ENCODE measurements at places on chromosomes 3 and 15.

DNA sequence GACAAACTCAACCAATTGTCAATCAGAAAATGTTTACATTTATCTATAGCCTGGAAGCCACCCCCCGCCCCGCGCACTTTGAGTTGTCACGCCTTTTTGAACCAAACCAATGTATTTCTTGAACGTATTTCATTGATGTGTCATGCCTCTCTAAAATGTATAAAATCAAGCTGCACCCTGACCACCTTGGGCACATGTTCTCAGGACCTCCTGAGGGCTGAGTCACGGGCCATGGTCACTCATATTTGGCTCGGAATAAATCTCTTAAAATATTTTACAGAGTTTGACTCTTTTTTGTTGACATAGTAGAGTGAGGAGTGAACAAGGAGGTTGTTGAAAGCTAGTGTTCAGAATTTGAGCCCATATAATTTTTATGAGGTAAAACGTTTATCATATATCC is 6.5 kb downstream of the MCTP2 start:
- no peak for DNase-seq

DNA sequence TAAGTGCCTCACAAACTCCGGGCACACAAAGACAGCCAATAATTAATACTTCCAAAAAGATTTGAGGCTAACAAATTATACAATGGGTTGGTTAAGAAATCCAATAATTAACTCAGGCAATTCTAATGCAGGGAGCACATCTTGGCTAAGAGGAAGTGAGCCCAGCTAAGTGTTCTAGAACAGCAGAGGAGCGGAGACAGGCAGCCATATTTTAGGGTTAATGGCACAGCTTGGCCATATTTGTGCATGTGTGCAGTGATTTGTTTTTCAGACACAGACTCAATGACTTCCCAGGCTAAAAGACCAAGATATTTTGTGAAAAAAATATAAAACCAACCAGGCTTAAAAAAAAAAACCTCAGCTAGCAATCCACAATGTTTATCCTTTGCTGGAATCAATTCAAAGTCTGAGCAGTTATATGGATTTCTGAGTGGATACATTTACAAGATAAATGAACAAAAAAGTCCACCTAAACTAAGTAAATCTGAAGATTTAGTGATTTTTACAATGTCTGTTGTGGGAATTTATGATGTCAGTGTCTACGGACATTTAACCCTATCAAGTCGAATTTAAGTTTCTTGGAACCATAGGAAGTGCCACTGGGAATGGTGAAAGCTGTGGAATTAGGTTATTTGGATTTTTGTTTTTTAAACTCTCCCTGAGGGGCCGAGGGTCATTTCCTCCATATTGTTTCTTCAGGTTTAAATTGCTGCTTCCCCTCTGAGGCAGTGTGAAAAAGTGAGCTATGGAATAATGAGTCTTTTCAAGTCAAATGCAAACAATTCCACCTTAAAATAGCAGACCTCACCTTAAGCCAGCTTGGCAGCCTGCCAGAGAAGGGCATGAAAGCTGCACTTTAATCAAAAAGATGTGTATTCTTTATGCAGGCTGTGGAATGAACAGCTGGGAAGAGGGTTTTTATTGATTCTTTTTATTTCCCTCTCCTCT is 413.7 kb upstream of the TBL1XR1 start:
- DNase-seq = no peak

GRCh38 chr3:85567071-85567676 is 608.4 kb downstream of the CADM2 start:
- no peak for DNase-seq

GRCh38 chr3:39981547-39982184 is 172.3 kb downstream of the MYRIP start:
- DNase-seq = no peak

DNA sequence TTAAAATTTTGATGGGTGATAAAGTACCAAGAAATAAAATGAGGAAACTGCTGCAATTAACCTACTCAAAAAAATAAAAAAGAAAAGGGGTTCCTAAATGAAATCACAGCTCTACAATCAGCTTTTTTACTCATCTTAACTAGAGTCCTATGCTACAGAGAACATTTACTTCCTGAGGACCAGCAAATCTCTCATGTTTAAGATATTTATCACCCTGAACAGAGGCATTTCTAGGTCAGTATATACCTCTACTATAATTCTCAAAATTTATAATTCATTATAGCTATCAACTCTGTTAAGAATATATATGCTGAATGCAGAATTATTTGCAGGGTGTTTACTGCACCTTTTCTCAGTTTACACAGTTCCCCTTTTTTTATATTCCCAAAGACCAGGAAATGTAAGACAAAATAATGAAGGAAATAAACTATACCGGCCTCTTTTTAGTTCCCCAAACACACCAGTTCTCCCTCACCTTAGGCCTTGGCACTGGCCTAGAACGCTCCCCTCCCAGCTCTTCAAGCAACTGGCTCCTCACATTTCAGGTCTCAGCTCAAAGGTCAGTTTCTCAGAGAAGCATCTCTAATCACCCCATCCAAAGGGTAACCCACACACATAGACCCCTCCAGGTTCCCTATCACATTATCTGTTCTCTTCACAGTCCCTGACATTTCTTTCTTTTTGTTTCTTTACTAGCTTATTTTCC is 71.1 kb downstream of the LRRFIP2 start:
- DNase-seq = no peak

- no peak for DNase-seq
Measured at GRCh38 chr15:98643115-98643514, 5.2 kb upstream of the IGF1R start.

DNA sequence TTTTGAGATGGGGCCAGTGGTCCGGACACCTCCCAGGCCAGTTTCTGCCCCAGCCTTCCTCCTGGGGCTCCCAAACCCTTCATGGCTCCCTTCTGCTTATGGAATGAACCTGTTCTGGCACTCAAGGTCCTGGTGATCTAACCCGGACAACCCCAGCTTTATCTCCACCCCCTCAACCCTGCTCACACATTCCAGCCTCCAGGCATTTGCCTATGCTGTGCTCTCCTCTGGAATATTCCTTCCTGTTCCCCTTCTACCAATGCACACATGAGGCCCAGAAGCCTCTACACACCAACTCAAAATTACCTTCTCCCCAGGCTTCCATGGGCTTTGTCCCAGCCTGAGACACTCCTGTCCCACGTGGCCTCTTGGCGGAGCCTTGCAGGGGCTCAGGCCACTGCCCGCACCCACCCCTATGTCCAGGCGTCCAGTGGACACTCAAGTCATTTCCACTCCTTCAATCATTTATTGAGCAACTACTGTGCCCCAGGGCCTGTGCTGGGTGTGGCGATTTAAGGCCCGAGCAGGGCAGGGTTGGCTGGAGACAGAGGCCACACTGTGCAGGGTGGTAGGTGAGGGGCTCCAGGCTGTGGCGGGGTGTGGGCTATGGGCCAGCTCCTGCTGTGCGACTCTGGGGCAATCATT is 18.8 kb downstream of the PLXND1 start:
- DNase-seq = no peak
